SW480 (cell line): ENCODE measurements at places on chromosomes 4 and X.
A peak's percentile ranks its signal among the peaks of the same experiment; 100 is the strongest.

GRCh38 chr4:23333946-23334878 lies 555.6 kb downstream of the PPARGC1A start:
- DNase-seq: peak; percentile 93

DNA sequence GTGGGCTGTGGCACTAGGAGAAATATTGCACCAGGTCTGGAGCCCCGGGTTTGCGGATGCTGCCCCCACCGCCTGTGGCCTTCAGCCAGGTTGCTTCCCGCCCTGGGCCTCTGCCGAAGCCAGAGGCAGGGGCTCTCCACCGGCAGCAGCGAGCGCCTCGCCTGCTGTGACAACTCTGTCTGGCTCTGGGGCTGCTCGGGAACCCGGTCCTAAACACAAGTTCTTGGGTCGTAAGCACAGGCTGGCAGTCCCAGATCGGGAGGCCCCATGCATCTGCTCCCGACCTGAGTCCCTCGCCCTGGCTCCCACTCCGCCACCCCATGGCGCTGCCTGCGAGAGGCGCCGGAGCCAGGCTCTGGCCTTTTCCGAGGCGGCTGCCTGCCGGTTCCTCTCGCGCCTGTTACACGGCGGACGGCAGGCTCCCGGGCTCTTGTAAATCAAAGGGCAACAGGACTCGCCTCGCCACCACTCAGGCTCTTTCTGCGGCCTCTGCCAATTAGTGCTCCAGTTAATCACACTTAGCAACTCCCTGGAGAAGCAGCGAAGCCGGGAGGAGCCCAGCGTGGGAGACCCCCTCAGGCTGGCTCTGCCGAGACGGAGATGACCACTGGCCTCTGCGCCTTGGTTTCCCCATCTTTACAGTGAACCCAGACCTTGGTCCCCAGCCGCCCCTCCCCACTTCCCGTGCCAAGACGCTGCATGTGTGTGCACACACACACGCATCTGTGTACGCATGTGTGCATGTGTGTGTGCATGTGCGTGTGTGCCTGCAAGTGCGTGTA lies 109.2 kb downstream of the DCTD start:
- DNase-seq: no peak

DNA sequence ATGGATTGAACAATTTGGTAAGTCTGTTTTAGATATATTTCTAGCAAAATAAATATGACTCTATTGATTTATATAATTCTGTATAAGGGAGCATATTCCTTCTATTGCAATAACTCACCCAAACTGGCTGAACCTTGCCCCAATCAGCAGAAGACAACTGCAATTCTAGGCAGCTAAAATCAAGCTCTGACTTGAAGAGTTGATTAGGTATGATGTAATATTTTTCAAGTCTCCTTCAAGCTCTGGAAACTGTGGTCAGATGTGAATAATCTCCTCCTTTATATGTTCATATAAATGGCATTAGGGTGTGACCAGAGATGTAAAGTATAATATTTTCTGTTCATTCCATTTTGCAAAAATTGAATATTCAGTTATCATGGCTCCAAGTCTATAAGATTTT lies 8.2 kb downstream of the RASSF6 start:
- DNase-seq: no peak

- peak; percentile 68 for DNase-seq
Observed at GRCh38 chr4:86497980-86498862, 95.9 kb upstream of the PTPN13 start.

- DNase-seq: no peak
Observed at GRCh38 chrX:17077361-17077760, 130.9 kb downstream of the REPS2 start.

DNA sequence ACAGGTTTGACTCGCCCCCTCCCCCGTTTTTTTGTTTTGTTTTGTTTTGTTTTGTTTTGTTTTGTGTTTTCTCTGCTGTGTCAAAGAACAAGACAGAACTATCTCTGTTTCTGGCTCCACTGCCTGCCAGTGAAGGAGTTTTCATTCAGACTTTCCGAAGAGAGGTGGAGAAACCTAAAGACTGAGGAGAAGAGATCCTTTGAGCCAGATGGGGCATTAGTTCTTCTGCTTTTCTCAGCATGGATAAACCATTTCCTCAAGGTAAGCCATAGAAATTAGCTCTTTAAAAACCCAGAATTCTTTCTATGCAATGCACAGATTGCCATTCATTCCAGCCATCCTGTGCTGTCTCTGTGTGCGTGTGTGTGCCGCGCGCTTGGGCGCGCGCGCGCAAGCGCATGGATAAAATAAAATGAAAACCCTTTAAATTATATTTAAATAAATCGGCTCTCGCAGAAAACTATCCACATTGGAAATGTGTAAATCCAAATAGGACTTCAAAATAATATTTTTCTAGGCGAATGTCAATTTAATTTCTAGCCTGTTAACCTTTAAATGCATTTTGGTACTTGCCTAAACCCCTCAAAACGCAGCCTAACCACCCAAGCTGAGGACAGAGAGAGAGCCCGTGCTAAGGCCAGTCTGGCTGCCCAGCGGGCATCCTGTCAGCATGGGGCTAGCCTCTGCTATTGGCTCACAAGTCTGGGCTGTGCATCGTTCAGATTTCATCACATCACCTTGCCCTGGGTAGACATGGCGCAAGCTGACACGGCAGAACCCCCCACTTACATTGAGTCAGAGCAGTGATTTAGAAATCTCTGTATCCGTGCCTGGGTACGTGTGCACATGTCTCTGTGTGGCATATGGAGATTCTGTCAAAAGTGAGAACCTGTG lies 113.0 kb upstream of the VAMP7 start:
- DNase-seq: no peak

DNA sequence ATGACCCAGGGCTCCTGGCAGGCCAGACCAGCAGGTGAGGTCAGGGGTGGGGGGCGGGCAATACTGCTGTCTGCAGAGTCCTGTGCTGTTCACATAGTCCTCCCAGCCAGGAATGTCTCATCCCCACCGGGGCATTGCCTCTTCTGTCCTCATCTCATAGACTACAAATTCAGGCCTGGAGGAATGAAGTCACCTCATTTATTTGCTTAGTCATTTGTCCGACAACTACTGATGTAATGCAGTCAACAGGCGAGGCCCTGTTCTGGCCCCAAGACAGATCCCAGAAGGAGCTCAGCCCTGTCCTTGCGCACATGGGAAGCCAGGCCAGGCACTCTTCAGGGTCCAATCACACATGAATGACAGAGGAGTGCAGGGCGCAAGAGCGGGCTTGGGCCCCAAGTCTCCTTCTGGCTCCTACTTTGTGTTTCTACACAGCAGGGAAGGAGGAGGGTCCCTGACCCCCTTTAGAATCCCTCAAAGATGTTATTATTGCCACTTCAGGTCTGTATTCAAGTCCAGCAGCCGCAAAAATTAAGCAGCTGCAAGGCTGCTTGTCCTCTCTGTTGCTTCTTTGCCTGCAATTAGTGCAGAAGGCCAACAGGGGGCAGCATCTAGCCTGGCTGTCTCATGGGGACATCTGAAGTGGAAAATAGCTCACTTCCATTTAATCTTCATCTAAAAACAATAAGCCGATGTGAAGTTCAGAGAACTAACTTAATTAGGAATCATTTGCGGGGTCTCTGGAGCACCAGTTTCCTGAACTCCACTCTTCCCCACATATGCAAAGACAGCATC lies 15.2 kb upstream of the HMX1 start:
- DNase-seq: no peak

GRCh38 chrX:56762220-56762619 lies 33.2 kb downstream of the NBDY start:
- no peak for DNase-seq

DNA sequence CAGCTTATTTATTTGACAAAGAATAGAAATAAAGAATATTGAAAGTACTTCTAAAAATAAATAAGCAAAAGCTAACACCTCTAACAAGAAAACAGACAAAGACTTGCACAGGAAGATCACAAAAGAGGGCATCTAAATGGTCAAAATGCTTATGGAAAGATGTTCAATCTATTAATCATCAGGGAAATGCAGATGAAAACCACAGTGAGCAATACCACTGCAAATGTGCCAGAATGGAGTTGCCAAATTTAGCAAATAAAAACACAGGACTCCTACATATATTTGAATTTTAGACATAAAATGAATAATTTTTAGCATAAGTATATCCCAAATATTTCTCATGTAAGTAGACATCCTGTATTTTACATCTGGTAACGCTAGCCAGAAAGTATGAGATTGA lies 56.1 kb upstream of the HPGD start:
- DNase-seq: no peak

GRCh38 chr4:159481936-159482335 lies 379.1 kb downstream of the RAPGEF2 start:
- DNase-seq: no peak

DNA sequence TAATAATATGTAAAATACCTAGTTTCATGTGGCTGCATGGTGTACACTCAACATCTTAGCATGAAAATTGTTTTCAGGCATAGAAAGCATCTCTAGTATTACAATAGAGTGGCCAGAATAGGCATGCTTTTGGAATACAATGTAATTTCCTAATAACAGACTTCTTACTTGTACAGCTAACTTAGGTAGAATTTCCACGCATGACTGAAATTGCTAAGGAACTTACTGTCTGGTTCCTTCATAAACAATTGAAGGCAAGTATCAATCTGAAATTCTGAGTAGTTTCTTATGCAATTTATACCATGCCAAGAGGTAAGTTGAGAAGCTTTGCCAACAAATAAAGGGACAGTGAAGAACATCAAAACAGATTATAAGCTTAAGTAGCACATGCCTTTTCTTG lies 26.7 kb downstream of the SULT1E1 start:
- no peak for DNase-seq

DNA sequence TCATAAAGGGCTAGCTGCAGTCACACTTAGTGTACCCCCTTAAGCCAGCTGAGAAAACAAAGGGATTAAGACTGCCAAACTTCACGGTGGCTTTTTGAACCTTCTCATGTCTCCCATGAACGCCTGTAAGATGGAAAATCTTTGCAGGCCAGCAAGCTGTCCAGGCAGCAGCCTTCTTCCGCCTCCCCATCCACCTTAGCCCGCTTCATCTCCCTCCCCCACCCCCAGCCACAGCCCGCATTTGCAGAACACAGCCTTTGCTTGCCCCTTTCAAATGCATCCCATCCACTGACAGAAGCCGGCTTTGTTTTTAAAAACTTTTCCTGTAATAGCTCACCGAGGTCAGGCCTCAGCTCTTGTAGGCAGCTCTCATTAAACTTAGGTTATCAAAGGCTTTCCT lies 113.8 kb upstream of the FAM9B start:
- DNase-seq: no peak
